ENCODE measurements at places on chromosomes 16 and 17. TPM values are rescaled to one million over a fixed set of nuclear protein-coding genes. Genes with fewer than 3 reads are reported as not detected.

The LPO gene
- not detected for total RNA-seq

The CDK5R1 gene
- 0.83 TPM for total RNA-seq

GRCh38 chr17:59331929-59332748 is 684 bp downstream of the YPEL2 start:
- peak; percentile 55 for DNase-seq

- DNase-seq = no peak
Measured at GRCh38 chr17:58615768-58616659, 75.8 kb downstream of the TEX14 start.

GRCh38 chr16:56013962-56014552 is 138.9 kb upstream of the CES5A start:
- no peak for DNase-seq

GRCh38 chr17:34435182-34435928 is 72.3 kb upstream of the CCL1 start:
- no peak for DNase-seq

The HSD17B2 gene
- total RNA-seq = 47.8 TPM

GRCh38 chr16:67857547-67858233 is 10.2 kb upstream of the CENPT start:
- DNase-seq = peak; percentile 75

The NPIPB5 gene
- 712 TPM for total RNA-seq

- DNase-seq = no peak
Measured at GRCh38 chr17:67671493-67671892, 46.2 kb upstream of the NOL11 start.

The HID1 gene
- total RNA-seq = 78.1 TPM

DNA sequence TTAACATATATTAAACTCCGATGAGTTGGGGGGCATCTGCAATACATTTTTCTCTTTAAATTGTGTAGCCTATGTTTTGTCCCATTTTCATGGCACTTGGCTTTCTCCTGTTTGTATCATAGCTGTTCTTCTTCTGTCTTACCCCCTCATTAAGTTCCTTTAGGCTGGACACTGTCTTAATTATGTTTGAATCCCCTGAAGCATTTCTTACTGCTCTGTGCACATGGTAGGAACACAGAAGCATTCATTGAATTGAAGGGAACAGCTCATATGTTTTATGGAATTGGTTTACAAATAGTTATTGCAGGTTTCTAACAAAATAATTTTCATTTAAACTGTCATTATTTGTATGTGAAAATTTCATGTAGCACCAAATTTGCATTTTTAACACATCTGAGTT is 176.8 kb downstream of the TANC2 start:
- no peak for DNase-seq

DNA sequence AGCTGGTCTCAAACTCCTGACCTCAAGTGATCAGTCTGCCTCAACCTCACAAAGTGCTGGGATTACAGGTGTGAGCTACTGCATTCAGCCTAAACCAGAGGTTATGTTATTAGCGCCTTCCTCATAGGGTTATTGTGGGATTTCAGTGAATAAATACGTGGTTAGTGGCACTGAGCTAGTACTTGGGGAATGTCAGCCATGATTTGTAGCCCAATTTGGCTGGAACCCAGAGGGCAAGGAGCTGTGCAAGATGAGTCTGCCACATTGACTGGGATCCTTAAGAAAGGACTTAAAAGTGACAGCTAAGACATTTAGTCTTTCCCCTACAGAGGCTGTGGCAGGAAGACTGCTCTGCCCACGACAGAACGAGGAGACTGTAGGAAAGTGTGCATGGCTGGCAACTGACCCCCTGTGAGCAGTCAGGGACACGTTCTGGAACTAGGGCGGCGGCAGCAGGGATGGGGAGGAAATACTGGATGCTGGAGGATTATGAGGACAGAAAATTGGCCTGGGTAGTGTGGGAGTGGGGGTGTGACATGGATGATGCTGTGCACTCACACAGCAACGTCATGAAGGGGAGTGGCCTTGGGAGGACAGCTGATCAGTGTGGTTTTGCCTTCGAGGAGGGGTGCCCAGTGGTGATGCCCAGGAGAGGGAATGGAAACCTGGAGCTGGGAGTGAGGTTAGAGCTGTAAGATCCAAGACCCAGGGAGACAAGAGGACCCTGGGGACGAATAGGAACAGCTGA is 14.6 kb downstream of the ATP5PD start:
- DNase-seq = peak; percentile 77

All from ureter (tissue), 1 donor.